Activated CD8-positive, alpha-beta memory T cell treated with anti-CD3 and anti-CD28 coated beads for 4 hours (primary cell): ENCODE measurements at places on chromosomes 11 and 22.

DNA sequence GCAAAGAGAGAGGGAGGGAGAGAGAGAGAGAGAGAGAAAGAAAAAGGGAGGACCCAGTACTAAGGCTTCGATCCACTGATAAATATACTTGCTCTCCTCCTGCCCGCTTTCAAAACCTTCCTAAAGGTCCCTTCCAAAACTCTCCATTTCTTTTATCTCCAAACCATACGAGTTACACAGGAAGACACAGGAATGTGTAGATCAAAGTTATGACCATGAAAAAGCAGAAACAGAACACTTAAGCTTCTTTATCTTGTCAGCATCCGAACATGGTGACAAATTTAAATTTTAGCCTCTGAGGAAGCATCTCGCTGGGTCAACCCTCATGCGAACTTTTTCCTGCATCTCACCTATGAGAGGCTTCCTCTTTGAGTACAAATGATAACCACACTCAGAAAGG is 29.2 kb upstream of the POGLUT3 start:
- no peak for DNase-seq

DNA sequence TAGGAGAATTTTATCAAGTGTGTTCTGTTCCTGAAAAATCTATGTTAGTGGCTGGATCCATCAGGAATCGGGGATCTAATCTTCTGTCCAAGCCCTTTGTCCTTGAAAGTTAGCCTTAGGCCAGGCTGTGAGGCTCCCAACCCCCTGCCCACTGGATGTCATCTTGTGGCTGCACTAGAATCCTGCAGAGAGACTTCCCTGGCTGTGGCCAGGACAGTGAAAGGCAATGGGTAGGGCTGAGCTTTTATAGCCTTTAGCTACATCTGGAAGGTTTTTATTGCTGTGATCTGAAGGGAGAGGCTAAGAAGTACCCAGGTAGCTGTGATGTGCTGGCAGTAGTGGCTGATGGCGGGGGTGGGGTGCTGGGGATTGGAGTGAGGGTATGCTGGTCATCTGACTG is 2.1 kb downstream of the OAF start:
- DNase-seq: no peak

DNA sequence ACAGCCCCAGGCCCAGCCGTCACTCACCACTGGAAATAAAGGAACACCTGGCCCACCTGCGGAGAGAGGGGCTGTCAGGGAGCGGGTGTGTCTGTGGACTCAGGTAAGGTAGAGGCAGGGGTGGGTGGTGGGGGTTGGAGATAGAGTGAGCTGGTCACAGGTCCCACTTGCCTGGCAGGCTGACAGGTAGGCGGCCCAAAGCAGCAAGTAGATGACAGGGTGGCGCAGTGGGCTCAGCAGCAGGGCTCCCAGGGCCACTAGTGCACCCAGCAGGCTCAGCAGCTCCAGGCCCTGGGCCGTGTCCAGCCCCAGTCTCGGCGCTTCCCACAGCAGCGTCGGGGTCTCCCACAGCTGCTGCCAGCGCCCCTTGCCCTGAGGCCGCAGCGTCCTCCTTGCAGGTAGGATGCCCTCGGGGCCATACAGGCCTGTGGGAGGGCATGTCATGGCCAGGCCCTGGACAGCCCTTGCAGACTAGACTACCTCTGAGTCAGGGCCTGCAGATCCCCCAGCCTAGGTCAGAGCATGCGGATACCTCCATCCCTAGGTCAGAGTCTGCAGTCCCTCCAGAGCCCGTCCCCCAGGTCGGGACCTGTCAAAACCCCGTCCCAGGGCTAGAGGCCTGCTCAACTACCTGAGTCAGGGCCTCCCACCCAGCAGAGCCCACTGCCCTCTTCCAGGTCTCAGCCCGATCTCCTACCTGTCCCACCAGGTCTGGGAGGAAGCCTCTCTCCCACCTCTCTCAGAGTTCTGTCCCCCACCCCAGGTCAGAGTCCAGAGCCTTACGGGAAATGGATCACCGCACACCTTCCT is 686 bp downstream of the LMF2 start:
- DNase-seq: no peak

DNA sequence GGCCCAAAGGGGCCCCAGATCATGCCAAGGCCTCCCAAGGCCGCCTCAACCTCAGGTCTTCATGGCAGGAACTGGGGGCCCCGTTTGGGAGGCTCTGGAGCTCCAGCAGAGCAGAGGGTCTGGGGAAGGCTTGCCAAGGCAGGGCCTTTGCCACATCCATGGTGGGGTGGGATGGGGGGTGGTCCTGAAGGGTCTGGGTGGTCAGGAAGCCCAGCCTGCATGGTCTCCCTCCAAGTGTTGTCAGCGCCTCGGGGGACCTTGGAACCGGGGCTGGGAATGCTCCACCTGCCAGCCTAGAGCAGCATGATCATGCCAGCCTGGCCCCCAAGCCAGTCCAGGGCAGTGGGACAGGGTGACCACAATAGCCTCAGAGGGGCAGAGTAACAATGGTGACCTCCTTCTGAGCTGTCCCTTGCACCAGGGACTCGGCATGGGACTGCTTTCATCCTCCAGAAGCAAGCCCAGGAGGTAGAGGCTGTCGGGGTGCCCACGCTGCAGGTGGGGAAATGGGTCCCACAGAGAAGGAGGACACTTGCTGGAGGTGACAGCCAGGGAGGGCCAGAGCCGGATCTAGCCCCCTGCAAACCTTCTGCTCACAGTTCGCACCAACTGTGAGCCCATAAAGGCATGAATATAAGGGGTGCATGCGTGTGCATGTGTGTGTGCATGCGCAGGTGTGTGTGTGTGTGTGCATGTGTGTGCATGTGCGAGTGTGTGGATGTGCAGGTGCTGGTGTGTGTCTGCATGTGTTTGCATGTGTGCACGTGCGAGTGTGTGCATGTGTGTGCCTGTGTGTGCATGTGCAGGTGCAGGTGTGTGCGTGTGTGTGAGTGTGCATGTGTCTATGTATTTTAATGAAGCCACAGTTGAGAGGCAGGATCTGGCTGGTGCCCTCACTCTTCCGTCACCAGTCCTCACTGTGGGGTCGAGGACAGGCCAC is 63.8 kb downstream of the MYEOV start:
- no peak for DNase-seq

- no peak for DNase-seq
These were observed 4.9 kb downstream of the DUSP8 start for GRCh38 chr11:1567052-1567720.

GRCh38 chr11:92125321-92125720 is 99.3 kb upstream of the FAT3 start:
- DNase-seq: no peak

DNA sequence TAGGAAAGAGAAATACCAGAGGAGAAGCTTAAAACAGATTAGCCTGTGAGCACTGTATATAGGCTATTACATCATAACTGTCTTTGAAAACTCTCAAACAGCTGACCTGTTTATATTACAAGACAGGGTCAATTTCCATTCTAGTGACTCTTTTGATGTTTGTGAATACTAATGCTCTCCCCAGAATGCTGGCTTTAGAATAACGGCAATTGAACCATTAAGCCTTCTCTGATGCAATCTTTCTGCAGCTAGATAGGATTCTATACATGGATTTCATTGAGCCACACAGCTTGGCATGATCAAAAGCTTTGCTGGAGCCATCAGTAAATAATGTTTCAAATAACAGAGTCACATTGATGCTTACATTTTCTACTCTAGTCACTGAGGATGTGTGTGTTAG is 122.7 kb upstream of the FAT3 start:
- DNase-seq: no peak

GRCh38 chr11:116970485-116971292 is 127.5 kb downstream of the SIK3 start:
- DNase-seq: no peak

DNA sequence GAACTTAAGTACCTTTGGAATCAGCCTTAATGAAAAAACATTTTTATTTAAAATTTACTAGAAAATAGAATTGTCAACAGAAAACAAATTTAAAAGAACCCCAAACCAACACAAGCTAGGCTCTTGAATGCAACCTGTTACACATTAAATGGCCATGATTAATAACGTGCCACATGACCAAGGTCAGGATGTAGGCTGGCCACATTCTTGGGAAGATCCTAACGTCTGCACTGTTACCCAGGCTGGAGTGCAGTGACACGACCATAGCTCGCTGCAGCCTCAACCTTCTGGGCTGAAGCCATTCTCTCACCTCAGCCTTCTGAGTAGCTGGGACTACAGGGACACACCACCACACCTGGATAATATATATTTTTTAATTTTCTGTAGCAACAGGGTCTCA is 126.4 kb upstream of the APOA1 start:
- no peak for DNase-seq

DNA sequence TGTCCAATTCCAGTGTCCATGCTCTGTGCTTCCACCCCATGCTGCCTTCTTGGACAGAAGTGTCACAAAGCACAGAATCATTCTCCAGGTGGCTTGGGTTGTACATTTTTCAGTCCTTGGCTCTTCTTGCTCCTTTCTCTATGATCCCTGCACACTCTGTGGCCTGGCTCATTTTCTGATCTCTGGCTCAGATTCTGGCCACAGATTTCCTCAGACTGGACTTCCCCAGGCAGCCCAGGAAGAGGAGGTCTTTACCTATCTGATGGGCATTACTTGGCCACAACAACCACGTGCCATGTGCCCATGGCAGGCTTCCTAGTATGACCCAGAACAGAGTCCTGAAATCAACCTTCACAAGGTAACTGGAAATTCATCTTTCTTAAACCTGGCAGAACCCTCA is 27.2 kb downstream of the SYTL2 start:
- DNase-seq: no peak

GRCh38 chr22:20019661-20020532 is 1.0 kb upstream of the TANGO2 start:
- no peak for DNase-seq

- DNase-seq: no peak
These were observed 7.1 kb downstream of the SLC7A4 start for GRCh38 chr22:21025266-21025665.

GRCh38 chr11:61146416-61146815 is 14.8 kb downstream of the VPS37C start:
- no peak for DNase-seq

DNA sequence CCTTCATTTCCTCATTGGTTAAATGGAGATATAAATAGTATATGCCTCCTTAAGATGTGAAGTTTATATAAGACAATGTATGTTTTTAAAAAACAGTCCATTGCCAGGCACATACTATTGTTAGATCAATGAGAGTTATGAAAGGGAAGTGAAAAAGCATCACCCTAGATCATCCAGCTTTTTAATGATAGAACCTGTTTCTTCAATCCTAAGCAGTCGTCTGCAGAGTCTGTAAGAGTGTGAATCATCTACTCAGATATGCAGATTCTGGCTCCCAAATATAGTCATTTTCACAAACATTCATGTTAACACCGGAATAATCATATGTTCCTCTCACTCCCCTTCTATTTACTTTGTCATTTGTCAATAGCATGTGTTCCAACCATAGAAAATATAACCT is 65.3 kb upstream of the SLN start:
- no peak for DNase-seq

DNA sequence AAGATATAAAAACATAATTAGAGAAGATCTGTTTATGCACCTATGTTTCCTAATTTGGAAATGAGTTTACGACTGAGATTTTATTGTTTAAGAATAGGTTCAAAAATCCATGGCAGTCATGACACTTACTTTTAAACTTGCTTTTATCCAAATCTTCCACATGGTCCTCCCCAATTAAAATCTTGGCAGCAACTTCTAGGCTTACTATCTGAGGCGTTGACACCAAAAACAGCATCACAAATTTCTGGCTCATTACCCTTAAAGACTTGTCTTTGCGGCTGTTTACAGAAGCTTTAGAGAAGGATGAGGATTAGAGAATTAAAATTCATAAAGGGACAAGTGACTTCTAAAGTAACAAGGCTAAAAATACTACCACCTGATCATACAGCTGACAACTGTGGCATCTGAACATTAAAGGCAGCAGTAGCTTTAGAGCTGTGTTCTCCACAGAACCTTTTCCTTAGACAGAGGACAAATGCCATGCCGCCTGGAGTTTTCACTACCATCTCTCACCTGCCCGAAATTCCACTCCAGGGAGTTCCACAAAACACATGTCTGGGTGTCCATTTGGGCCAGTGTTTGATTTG is 6.4 kb downstream of the E2F8 start:
- DNase-seq: no peak

GRCh38 chr11:59801160-59801706 is 9.3 kb downstream of the MRPL16 start:
- DNase-seq: no peak

GRCh38 chr22:47259990-47260389 is 497.5 kb downstream of the TBC1D22A start:
- no peak for DNase-seq

DNA sequence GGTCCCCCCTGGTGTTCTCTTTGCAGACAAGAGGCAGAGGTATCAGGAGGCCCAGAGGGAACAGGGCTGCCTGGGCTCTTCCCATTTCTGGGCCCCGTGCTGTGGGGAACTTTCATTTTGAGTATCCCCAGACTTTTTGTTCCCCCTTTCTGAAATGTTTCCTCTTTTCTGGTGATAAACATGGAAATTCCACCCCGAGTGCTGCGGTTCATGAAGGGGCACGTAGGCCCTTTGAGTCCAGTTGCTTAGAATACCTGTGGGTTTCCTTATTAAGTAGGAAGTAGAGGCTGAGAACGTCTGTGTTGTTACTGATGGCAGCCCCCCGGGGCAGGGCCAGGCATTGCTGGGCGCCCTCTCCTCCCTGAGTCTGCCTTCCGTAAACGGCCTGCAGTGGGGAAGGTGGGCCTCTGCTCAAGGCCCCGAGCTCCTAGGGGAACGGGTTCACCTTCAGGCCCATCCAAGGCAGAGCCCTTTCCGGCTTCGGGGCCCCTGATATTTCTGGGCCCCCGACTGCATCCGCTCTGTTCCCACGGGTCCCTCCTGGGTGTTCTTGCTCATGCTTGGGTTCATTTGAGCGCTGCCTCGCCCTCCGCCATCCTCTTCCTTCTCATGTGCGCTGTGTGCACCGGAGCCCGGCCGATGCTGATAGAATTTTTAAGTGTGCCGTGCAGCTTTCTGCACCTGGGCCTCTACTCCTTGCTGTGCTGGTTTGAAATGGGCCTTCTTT is 12.0 kb downstream of the TBC1D22A start:
- DNase-seq: no peak

- DNase-seq: no peak
These were observed 1003.3 kb upstream of the CCDC90B start for GRCh38 chr11:84289381-84289906.
